ENCODE measurements at places on chromosomes 16 and 17. TPM values are rescaled to one million over a fixed set of nuclear protein-coding genes. Genes with fewer than 3 reads are reported as not detected.

DNA sequence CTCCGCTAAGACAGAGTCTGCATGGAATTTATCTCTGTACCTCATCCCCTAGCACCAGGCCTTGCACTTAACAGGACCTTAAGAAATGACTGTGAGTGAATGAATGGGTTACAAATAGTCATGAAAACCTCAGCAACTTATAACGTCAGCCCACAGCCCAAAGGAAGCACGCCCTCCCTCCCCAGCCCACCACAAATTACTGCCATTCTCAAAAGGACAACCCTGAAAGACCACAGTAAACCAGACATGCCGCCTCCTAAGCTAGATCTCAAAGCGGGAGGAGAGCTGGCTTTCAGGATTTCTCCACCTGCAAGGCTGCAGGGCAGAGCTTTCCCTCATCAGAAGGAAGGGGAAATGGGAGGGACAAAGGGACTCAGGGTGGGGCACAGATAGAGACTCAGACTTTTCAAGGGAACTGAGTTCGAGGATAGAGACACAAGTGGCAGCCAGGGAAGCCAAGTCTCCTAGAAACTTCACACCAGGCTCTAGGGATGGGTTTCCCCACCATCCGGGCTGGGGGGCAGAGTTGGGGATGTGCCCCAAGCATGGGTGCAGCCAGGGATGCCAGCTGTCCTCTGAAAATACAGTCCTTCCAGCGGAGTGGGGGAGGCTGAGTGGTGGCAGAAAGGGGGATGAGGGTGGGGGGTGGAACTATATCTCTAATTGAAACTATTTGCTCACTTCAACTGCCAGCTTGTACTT is 56.7 kb downstream of the PLXDC1 start:
- DNase-seq: no peak

Gene HOXB6
- 0.92 TPM for total RNA-seq

DNA sequence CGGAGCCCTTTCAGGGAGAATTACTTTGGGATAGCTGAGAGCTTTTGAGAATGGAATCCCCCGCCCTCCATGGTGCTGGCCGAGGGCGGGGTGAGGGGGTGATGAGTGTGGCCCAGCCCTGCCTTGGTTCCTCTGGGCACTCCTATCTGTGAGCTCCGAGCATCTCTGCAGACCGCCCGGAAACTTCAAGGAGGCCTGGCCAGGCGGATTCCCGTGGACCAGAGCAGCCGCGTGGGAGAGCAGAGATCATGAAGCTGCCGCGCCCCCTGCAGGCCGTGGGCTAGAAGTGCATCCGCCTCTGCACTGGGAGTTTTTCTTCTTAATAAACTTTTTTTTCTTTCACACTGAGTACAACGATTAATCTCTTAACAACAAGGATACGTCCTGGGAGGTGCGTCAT is 392.9 kb upstream of the EEF2KMT start:
- DNase-seq: no peak

DNA sequence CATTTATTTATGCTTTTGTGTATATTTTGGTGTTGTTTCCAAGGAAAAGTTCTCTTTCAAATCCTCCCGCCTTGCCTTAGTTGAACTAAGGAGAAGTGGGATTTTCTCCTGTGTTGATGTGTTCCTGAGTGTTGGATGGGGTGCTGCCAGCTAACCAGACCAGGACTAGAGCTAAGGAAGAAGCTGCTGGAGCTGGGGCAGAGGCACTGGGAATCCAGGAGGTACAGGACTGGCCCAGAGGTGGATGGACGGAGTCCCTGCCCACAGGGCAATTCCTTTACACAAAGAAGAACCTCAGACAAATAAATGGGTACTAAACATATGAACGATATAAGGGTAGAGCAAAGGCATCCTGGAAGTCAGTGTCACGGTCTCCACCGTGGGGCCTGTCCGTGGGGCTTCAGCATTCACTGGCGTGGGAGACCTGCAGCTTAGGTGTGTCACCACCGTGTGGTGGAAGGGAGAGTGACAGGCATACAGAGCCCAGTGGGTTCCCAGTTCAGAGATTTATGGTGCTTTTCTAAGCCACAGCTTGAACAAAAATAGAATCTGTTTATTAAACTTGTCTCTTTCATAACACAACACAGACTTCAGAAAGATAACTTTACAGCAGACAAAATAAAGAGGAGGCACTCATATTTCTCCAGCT is 270.7 kb downstream of the NTN1 start:
- no peak for DNase-seq

Gene MPP3
- total RNA-seq: 20.0 TPM

Gene TBX6
- total RNA-seq: 0.57 TPM

Gene VAC14
- total RNA-seq: 19.0 TPM

Gene CORO6
- 128 TPM for total RNA-seq

- no peak for DNase-seq
Measured at GRCh38 chr16:70568601-70569237, 45.1 kb downstream of the SF3B3 start.

DNA sequence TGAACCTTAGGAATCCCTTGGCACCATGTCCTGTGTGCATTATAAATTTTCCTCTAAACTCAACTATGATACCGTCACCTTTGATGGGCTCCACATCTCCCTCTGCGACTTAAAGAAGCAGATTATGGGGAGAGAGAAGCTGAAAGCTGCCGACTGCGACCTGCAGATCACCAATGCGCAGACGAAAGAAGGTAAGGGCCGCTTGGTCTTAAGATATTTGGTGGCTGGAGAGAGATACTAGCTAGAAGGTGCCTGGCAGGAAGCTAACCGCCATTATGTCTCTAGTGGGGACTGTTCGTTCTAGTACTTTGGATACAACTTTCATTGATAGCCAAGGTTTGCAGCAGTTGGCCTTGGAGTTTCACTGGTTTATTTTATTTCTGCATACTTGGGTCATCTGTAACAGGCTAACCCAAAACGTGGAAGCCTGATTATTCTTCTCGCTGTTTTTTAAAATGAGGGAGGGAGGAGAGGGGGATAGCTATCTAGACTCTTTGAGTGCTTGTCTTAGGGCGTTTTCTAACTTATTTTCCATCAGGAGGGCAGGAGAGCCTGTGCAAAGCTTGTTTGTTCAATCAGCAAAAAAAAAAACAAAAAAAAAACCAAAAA is 1.3 kb downstream of the RBBP6 start:
- no peak for DNase-seq

- DNase-seq: no peak
Measured at GRCh38 chr17:33671491-33671890, 378.4 kb upstream of the ASIC2 start.

DNA sequence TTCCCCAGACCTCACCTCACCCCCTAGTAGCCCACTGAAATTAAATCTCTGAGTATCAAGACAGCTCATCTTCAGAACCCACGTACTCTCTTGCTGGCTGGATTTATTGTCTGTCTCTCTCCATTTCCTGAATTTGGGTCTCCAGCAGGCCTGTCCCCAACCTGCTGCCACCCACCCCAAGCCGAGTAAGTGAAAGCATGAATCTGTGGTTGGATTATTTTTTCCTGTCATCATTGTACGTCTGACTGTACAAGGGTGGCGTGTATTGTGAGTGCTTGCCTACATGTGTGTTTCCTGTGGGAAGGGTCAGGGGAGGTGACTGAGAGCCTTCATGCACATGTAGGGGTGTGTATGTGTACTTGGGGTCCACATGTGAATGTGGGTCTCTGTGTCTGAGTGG is 5.4 kb downstream of the TNP2 start:
- no peak for DNase-seq

GRCh38 chr17:14311981-14312380 is 11.1 kb downstream of the HS3ST3B1 start:
- DNase-seq: no peak

Gene DGKE
- total RNA-seq: 2.2 TPM

Gene FOXK2
- total RNA-seq: 40.2 TPM

GRCh38 chr16:13155377-13155776 is 254.0 kb downstream of the SHISA9 start:
- DNase-seq: no peak

DNA sequence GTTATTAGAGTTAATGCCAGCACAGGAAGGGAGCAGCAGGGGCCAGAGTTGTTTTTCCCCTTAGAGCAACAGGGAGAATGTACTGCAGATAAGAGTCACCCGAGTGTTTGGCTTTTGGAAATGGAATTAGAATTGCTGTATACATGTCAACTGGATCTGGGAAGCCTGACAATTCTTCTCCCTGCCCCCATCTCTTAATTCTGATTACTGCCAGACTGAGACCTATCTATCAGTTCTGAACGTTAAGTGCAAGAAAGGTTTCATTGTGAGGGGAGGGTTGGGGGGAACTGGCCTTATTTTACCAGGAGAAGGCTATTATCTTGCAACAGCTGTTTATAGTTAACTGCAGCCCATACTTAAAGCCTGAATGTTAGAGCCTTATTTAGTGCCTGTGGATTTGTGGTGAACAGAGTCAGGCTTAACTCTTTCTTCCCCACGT is 424.5 kb upstream of the CDH11 start:
- DNase-seq: no peak

DNA sequence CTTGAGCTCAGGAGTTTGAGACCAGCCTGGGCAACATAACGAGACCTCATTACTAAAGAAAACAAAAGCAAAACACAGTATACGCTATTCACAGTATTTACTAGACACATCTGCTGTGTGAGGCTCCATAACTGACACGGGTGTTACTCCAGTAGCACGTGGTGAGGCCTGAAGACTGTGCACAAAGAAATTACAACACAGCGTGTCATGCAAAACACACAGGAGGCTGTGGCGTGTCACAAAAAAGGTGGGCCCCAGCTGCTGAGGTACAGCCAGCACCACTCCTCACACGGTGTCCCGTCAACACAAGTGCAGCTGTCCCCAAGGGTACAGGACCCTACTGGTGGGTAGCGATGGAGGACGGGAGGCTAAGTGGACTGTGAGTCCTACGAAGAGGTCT is 2.7 kb downstream of the CYBC1 start:
- DNase-seq: no peak

- no peak for DNase-seq
Measured at GRCh38 chr16:76862901-76863300, 328.1 kb upstream of the MON1B start.

Gene DDX19B
- total RNA-seq: 13.7 TPM

DNA sequence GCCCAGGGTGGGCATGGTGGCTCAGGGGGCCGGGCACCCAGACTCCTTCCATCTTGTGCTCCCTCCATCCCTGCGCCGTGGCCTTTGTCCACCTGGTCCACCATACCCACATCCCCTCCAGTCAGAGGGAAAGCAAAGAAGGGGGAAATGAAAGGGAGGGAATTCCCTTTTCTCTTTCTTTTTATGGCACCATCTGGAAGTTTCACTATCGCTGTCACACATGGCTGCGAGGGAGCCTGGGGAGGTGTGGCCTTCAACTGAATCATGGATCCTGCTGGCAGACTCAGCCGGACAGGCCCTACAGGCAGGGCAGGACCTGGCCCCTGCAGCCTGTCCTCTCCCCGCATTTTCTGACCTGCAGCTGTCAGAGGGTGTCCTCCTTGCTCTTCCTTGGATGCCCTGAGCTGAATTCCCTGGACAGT is 6.2 kb downstream of the SLC12A3 start:
- DNase-seq: no peak

GRCh38 chr16:50667497-50668367 is 13.4 kb downstream of the SNX20 start:
- DNase-seq: no peak

DNA sequence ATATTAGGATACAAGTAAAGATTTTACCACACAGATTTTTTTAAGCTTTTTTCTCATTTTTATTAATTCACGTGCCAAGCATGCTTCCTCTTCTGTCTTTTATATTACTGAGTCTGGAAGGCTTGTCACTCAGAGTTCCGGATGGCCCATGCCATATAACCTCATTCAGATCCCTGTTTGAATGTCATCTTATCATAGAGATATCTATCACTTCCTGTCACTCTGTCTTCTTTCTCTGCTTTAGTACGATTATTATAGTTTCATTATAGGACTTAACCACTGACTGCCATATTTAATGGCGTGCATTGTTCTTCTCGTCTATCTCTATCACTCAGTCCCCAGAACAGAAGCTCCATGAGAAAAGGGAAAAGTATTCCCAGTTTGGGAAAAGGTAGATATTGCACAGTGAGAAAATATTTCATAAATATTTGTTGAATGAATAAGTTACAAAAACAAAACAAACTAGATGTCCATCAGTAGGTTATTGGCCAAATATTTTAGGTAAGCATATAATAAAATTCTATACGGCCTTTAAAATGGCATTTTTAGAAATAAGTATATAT is 296.9 kb upstream of the GOT2 start:
- no peak for DNase-seq

DNA sequence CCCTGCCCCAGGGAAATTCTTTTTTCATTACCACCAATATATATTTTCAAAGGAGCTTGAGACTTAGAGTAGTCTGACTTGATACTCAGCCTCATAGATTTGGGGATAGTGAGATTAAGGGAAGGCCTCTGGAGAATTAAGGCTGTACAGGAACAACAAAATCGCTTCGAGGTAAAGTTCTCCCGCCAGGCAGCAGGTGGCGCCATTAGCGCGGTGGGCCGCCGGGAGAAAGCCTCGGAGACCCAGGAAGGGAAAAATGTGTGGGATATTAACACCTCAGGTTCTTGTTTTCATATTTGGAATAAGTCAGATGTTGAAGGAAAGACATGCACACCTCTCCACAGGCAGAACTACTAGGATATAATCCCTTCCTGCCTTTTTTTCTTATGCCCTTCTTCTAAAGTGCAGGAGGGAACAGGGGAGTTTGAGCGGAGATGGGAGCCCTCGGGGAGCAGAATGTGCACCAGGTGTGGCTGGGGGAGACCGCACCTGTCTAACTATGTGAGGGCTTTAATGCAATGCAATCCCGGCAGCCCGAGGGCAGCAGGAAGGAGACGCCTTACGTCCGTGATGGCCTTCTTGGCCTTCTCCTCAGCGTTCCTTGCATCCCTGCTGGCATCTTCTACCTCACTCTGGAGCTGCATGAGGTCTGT is 25.9 kb downstream of the MYH3 start:
- no peak for DNase-seq

DNA sequence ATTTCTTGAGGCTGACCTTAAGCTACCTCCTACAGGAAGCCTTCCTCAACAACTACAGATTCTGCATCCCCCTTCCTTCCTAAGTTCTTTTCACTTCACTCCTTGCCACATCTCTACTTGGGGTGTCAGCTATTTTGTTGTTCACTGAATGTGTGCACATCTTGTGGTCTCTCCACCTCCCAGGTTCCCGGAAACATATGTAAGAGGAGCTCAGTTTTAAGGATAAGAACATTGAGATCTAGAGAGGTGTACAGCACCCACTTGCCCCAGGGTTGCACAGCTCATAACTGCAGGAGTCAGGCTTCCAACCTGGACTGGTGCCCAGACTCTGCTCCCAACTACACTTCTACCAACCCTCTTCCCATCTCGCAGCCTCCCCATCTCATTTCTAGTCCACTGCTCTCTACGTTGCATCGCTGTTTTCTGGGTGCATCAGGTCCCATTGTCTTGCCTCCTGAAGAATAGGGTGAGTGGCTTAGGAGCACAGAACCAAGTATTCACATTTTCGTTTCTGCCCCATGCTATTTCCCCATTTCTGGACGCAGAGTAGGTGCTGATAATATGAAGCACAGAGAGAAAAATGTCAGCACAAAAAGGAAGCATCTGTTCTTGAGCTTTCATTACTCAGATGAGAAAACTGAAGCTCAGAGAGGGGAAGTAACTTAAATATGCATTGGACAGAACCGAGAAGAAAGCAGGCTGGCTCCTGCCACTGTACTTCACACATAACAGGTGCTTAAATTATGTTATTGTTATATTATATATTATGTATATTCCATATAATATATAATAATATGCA is 292.0 kb upstream of the CCL2 start:
- DNase-seq: no peak
